ENCODE measurements at places on chromosomes 3 and 15.
A peak's percentile ranks its signal among the peaks of the same experiment; 100 is the strongest.

DNA sequence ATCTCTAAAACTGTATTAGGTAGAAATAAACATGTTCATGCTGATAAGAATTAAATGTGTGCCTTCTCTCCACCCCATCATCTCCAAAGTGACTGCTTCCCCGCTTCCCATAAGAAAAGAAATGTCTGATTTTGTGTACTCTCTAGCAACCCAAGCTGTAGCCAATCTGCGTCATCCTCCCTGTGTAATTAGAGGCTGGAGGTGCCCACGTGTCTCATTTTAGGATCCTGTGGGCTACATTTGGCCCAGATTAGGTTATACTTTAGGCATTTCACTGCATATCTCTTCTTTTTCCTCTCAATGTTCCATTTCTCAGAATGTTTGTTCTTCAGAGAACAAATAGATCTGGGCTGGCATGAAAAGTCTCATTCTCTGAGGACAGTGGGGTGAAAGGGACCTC, 19.3 kb upstream of the ZNF148 start:
- DNase-seq: no peak

DNA sequence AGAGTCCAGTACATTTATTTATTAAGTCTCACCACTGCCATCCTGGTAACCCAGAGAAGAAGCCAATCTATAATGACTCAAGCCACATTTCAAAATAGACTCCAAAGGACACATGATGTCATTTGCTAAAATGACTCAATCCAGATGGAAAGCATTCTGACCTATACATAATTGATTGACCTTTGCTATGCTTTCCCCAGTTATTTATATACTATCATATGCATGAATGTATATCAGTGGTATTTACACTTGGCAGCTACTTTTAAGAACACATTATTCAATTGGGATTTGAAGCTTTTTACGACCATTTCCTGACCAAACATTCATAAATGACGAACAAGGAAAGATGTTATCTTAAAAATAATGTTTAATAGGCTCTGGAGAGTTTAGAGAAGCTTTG, 297.2 kb downstream of the FHIT start:
- DNase-seq: peak; percentile 75

- no peak for DNase-seq
Observed at GRCh38 chr3:9508781-9509180, 44.8 kb downstream of the LHFPL4 start.

DNA sequence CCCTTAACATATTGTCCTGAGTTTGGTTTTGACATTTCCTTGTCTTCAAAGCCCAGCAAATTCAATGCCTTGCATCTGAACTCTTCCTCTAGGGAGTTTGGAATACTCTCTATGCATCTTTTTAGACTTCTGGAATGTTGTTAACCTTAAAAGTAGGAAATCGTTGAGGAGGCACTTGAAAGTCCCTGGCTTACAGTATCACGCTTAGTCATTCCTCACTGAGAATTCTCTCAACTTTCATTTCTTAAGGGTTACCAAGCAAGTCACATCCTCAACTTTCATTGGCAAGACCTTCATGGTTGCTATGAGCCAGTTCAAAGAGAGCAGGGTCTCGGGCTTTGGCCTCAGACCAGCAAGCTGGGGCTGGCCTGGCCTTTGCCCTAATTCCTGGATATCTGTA, 89.9 kb downstream of the ASB7 start:
- DNase-seq: no peak

- DNase-seq: no peak
Observed at GRCh38 chr15:71591057-71591456, 219.3 kb upstream of the NR2E3 start.

DNA sequence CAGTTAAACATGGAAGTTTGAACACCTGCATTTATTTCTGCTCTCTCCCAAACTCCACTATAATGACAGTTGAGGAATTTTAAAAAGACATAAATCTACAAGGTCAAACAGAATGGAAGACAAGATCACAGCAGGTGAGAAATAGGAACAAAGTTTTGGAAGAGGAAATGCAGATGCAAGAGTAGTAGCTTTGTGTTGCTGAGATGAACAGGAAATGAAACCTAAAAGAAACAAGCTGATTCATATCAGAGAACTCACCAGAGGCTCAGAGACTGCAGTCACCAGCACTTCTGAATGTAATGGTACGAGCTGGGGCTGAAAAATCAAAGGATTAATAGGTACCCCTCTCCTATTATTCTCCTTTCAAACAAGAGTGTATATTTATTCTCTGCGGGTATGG, 459.9 kb downstream of the RAP2B start:
- DNase-seq: no peak

DNA sequence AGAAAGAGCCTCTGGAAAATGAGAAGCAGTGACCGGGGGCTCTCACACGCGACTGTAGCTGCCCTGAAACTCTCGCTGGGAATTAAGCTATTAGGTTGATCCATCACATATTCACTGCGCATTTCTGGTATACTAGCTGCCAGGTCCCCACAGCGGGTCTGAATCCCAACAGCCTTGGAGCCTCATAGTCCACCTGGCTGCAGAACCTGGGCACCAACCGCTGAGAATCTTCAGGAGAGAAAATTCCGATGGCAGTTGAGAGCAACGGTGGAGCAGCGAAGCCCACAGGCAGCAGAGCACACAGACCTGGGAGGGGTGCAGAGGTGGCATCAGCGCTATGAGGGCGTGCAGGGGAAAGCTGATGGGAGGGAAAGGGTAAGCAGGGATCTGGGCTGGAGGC, 75.1 kb downstream of the FAM174B start:
- no peak for DNase-seq

DNA sequence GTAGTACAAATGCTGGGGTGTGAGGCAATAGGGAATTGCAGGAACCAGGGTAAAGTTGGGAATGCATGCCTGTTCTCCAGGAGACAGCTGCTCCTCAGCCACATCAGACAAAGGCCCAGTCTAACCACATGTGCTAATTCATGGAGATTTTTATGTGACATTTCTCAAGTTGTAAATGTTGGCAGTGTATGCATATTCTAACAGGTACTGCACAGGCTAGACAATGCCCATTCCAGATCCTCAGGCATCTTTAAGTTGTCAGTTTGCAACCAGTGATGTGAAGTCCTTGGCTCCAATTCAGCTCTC, 84.9 kb downstream of the EEFSEC start:
- no peak for DNase-seq

DNA sequence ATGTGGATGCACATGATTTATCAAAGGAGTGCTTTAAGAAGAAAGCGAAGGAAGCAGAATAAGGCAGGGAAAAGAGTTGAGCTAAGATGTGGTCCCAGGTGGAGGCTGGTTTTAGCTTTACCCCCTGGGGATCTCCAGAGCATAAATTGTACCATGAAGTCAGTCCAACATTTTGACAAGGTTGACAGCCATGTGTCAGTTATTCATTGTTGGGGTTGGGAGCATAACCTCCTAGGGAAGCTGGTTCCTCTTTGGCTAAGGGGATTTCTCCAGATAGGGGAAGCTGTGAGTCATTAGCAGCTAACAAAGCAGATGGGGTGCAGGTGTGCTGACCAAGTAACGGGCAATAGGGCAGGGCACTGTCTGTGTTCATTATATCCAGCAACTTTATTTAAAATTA, 123.7 kb upstream of the IGSF10 start:
- DNase-seq: peak; percentile 3

- no peak for DNase-seq
Observed at GRCh38 chr3:187228740-187229139, 31.5 kb downstream of the RTP1 start.

GRCh38 chr3:182737825-182738224, 55.5 kb upstream of the ATP11B start:
- no peak for DNase-seq

GRCh38 chr3:55461896-55462295, 25.2 kb downstream of the WNT5A start:
- DNase-seq: peak; percentile 74

GRCh38 chr15:101641894-101642293, 10.3 kb downstream of the TM2D3 start:
- DNase-seq: peak; percentile 7

GRCh38 chr3:117128872-117129271, 419.3 kb downstream of the TUSC7 start:
- no peak for DNase-seq

- DNase-seq: no peak
Observed at GRCh38 chr15:57367556-57367955, 8.7 kb upstream of the CGNL1 start.

Measured in HCEC 1CT (cell line).